ENCODE measurements at places on chromosomes 3 and 15. TPM values are rescaled to one million over a fixed set of nuclear protein-coding genes. Genes with fewer than 3 reads are reported as not detected.

GRCh38 chr15:89814112-89814742 is 425 bp downstream of the ANPEP start:
- H3K36me3 ChIP-seq = no peaks in the 10 kb centered on the region
- no peak for DNase-seq
- peak overlapping the region; percentile 55 for H3K4me3 ChIP-seq
- H3K4me1 ChIP-seq = no peaks in the 10 kb centered on the region
- H3K27ac ChIP-seq = no peak overlapping the region
- peaks cover 39% of the 10 kb centered on the region for H3K27me3 ChIP-seq

- no peak overlapping the region for H3K4me3 ChIP-seq
- no peak overlapping the region for H3K27ac ChIP-seq
- no peaks in the 10 kb centered on the region for H3K36me3 ChIP-seq
These were observed 86.7 kb upstream of the IQSEC1 start for GRCh38 chr3:13159890-13160289.

- no peak overlapping the region for H3K4me3 ChIP-seq
- DNase-seq = no peak
- no peaks in the 10 kb centered on the region for H3K36me3 ChIP-seq
- H3K27ac ChIP-seq = no peak overlapping the region
- H3K27me3 ChIP-seq = no peaks in the 10 kb centered on the region
- H3K4me1 ChIP-seq = no peaks in the 10 kb centered on the region
These were observed 742.0 kb upstream of the CCDC54 start for GRCh38 chr3:106635271-106635670.

- H3K27ac ChIP-seq = no peak overlapping the region
- H3K36me3 ChIP-seq = no peaks in the 10 kb centered on the region
- peaks cover 78% of the 10 kb centered on the region for H3K4me1 ChIP-seq
- peaks cover 11% of the 10 kb centered on the region for H3K27me3 ChIP-seq
These were observed 287.4 kb downstream of the UACA start for GRCh38 chr15:70475921-70476320.

GRCh38 chr3:24336101-24336500 is 158.5 kb downstream of the THRB start:
- H3K36me3 ChIP-seq = no peaks in the 10 kb centered on the region
- H3K4me1 ChIP-seq = no peaks in the 10 kb centered on the region
- no peak for DNase-seq
- no peak overlapping the region for H3K27ac ChIP-seq

- DNase-seq = no peak
- peaks cover 4% of the 10 kb centered on the region for H3K27me3 ChIP-seq
- no peak overlapping the region for H3K4me3 ChIP-seq
- H3K4me1 ChIP-seq = no peaks in the 10 kb centered on the region
- no peaks in the 10 kb centered on the region for H3K36me3 ChIP-seq
These were observed 67.4 kb upstream of the IQSEC1 start for GRCh38 chr3:13140596-13140995.

- H3K27me3 ChIP-seq = no peaks in the 10 kb centered on the region
- no peak overlapping the region for H3K4me3 ChIP-seq
- no peaks in the 10 kb centered on the region for H3K4me1 ChIP-seq
These were observed 210.2 kb upstream of the LYSMD4 start for GRCh38 chr15:99943466-99943865.

DNA sequence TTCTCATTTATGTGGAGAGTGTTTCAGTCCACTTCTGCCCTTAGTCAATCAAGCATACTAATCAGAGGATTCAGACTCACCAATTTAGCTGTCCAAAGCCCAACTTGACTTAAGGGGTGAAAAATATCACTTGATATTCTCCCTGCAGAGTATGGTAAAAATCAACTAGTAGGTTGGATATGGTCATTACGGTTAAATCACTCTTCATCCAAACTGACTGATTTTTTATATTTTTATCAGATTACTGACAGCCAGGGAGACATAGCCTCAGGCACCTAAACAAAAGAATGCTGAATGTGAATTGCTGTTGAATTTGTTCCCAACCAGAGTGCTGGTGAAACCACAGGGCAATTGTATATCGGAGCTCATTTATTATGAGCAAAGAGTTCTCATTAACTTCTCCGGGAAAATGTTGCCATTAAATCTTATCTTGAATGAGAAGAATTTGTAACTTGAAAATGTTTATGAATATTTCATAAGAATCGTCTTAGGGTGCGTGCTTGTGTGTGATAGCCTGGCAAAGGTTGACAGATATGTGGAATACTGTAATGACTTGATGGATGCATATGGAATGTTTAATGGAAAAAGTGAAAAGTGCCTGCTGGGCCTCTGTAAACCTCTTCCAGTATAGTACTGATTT is 411.2 kb downstream of the NAALADL2 start:
- H3K27me3 ChIP-seq = no peaks in the 10 kb centered on the region
- DNase-seq = no peak
- H3K4me3 ChIP-seq = no peak overlapping the region

DNA sequence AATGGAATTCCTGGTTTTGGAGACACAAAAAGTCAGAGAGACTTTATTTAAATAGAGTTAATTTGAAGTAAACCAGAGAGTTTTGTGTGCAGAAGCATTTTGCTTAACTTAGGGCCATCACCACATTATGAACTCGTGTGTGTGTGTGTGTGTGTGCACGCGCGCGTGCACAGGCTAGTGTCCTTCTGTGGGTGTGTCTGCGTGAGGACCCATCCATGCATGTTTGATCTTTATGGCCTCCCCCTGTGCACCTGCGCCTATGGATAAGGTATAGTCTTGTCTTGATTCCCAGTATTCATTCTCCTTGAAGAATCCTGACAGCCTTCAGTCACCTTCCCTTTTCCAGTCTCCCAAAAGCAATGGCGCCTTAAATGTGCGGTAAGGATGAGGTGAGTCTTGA is 26.0 kb downstream of the MUC20 start:
- no peaks in the 10 kb centered on the region for H3K27me3 ChIP-seq
- DNase-seq = no peak
- H3K36me3 ChIP-seq = no peaks in the 10 kb centered on the region
- H3K27ac ChIP-seq = no peak overlapping the region
- no peak overlapping the region for H3K4me3 ChIP-seq

DNA sequence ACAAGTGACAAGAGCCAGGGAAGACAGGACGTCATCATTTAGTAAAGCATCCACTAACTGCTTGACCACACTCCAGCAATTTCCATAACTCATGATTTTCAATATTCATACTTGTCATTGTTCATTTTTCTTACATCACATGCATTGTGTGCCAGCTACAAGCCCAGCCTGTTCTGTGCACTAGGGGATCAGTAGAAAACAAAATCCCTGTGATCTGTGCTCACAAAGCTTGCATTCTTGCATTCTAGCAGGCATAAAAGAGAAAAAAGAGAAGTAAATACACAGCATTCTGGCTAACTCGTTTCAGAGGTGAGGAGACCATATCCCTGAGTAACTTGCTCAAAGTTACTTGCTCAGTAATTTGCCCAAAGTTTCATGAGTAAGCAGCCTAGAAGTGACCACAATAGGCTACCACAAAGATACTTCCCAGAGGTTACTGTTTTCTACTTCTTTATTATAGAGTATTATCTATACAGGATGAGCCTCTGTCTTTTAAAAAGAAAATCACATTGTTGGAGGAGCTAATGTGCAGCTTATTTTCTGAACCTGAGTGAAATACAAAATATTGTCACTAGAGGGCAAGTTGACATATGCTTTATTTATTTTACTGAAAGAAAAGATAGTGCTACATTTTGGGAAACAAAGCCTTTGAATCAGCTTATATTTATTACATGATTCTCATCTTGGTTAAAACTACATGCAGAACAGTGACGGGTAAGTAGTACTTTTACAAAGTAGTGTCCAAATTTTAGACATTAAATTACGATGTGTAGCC is 701.4 kb upstream of the LMCD1 start:
- no peaks in the 10 kb centered on the region for H3K4me1 ChIP-seq
- H3K27me3 ChIP-seq = no peaks in the 10 kb centered on the region
- H3K36me3 ChIP-seq = no peaks in the 10 kb centered on the region
- no peak for DNase-seq

DNA sequence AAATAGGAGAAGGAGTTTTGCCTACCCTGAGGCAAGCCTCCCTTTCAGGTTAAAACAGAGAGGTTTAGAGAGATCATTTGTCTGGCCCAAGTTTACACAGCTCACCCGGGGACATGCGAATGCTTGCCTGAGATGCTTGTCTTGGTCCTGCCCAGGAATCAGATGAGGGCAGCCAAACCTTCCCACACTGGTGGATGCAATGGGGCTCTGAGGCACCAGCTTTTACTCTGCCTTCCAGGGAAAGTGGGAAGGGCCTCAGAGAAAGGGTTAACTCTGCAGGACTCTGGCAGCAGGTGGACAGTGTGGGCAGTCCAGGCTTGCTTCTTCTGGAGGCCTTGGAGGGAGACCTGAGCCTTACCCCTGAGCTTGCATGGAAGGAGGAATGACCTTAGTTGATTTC is 90.0 kb downstream of the LRRK1 start:
- H3K27ac ChIP-seq = no peak overlapping the region
- no peak for DNase-seq
- no peak overlapping the region for H3K4me3 ChIP-seq
- H3K4me1 ChIP-seq = peaks cover 7% of the 10 kb centered on the region
- no peaks in the 10 kb centered on the region for H3K27me3 ChIP-seq

DNA sequence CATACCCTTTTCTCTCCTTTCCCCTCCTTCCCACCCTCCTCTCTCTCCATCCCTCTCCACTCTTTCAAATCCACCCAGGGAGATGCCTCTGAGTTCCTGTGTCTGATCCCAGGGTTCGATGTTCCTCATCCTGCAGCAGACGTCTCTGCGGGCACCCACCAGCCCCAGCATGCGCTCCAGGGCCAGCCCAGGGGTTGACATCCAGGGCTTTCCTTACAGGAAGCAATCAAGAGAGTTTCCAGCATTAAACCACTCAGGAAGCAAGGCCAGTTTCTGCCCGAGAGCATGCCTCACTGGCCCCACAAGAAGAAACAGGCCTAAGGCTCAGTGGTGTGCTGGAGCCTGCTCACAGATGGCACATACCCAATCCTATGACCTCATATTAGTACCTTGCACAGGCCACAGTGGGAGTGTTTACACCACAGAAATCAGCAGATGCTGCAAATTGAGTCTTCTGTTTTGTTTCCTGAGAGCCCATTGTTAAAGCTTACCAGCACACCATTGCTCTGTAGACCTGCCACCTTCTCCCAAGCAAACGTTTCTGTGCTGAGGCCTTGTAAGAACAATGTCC is 13.2 kb downstream of the SLC6A1 start:
- H3K27ac ChIP-seq = no peak overlapping the region
- no peak for DNase-seq
- peaks cover 2% of the 10 kb centered on the region for H3K27me3 ChIP-seq
- H3K36me3 ChIP-seq = no peaks in the 10 kb centered on the region

- no peaks in the 10 kb centered on the region for H3K27me3 ChIP-seq
- H3K27ac ChIP-seq = no peak overlapping the region
- H3K4me1 ChIP-seq = no peaks in the 10 kb centered on the region
- DNase-seq = no peak
- H3K36me3 ChIP-seq = no peaks in the 10 kb centered on the region
These were observed 55.4 kb downstream of the EMC4 start for GRCh38 chr15:34280193-34280592.

- H3K4me1 ChIP-seq = no peaks in the 10 kb centered on the region
- no peaks in the 10 kb centered on the region for H3K27me3 ChIP-seq
- DNase-seq = no peak
These were observed 15.8 kb upstream of the SLC27A2 start for GRCh38 chr15:50166216-50166615.

DNA sequence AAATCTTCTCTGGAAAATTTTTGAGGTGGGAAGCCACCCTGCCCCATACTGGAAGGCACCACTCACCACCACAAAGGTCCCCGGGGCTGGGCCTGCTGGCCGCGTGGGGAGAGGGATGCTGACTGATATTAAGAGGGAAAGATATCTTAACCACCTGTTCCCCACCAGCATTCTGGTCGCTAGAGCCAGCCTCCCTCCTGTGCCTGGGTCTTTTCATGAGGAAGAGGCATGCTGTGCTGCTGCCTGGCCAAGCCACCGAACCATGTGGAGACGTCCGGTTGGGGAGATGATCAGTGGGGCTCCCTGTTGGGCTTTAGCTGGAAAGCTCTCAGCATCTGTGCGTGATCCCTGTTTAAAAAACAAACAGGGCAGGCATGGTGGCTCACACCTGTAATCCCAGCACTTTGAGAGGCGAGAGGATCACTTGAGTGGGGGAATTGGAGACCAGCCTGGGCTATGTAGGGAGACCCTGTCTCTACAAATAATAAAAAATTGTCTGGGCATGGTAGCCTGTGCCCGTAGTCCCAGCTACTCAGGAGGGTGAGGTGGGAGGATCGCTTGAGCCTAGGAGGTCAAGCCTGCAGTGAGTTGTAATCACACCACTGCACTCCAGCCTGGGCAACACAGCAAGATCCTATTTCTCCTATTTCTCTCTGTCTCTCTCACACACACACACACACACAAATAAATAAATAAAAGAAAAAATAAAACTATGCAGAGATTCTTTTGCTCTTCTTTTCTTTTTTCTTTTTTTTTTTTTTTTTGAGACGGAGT is 1.0 kb downstream of the KLHL18 start:
- no peak for DNase-seq
- H3K36me3 ChIP-seq = peaks cover 10% of the 10 kb centered on the region
- no peaks in the 10 kb centered on the region for H3K27me3 ChIP-seq

GRCh38 chr3:60046210-60046609 is 996.4 kb upstream of the CFAP20DC start:
- H3K4me3 ChIP-seq = no peak overlapping the region
- H3K36me3 ChIP-seq = peaks cover 9% of the 10 kb centered on the region
- no peak for DNase-seq
- H3K27me3 ChIP-seq = no peaks in the 10 kb centered on the region
- peaks cover 42% of the 10 kb centered on the region for H3K4me1 ChIP-seq
- H3K27ac ChIP-seq = no peak overlapping the region

DNA sequence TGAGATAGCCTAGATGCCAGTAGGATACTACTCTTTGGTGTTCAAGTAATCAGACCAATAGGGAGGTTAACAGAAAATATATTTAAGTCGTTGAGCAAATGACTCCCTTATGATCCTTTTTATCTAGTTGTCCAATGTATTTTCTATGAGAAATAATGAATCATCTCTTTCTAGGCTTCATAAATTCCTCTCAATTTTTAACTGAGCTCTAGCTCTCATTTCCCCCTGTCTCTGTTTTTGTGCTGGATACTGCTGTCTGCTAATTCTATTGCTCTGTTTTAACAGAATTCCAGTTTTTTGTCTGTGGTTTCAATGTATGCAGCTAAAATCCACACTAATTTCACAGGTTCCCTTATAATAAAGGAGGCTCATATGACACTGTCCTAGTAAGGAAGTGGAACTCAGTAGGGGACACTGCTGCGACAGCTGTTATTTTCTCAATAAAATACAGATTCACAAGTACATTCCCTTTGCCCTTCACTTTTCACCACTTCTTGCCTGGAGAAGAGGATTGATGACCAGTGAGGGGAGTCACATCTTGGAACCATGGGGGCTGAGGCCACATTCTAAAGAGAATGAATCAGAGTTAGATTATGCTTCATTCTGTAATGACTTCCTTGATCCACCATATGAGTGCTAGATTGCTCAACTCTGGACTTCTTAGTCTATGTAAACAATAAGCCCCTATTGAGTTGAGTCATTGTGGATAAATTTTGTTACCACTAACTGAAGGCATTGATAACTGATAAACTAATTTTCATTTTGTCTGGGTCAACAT is 558.7 kb upstream of the KCNMB2 start:
- no peaks in the 10 kb centered on the region for H3K4me1 ChIP-seq
- no peaks in the 10 kb centered on the region for H3K27me3 ChIP-seq
- H3K36me3 ChIP-seq = no peaks in the 10 kb centered on the region
- H3K27ac ChIP-seq = no peak overlapping the region
- no peak for DNase-seq

Gene PLA2G4E
- polyA plus RNA-seq = 0.62 TPM

Gene LARP6
- polyA plus RNA-seq = 12.4 TPM

Gene CELF6
- 17.7 TPM for polyA plus RNA-seq

Gene SPTBN5
- polyA plus RNA-seq = 1.6 TPM

Gene ACTRT3
- polyA plus RNA-seq = 1.5 TPM

Gene SAMD7
- not detected for polyA plus RNA-seq

Gene CPN2
- polyA plus RNA-seq = 0.07 TPM

All from thymus (tissue), 14 donors.